Femur (tissue), 1 donor: ENCODE measurements at places on chromosomes 12 and 14.

DNA sequence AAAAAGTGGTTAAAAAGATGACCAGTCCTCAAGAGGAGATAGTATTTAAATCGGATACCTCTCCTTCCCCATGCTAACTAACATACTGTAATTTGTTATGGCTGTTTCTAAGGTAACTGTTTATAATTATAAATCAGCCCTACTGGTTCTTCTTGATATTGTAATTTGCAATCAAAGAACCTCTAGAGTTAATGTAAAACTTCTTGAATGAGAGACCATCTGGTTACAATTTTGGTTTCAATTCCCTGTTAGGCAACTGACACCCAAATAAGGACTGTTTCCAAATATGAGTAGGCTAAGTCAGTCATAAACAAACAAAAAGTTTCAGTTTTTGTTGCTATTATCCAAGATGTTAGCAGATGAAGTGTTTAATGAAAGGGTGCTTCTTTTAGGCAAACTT lies 120.2 kb upstream of the DNM1L start:
- no peak for DNase-seq

DNA sequence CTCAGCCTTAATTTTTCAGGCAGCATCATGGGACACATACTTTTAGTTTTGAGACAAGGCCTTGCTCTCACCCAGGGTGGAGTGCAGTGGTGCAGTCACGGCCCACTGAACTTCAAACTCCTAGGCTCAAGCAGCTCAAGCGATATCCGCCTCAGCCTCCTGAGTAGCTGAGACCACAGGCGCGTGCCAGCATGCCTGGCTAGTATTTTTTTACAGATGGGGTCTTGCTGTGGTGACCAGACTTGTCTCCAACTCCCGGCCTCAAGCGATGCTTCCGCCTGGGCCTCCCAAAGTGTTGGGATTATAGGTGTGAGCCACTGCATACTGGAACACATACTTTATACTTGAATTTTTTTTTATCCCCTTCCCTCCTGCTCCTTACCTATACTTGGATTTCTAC lies 2.8 kb downstream of the RDH5 start:
- no peak for DNase-seq

GRCh38 chr12:70660620-70661219 lies 23.5 kb upstream of the PTPRB start:
- no peak for DNase-seq

DNA sequence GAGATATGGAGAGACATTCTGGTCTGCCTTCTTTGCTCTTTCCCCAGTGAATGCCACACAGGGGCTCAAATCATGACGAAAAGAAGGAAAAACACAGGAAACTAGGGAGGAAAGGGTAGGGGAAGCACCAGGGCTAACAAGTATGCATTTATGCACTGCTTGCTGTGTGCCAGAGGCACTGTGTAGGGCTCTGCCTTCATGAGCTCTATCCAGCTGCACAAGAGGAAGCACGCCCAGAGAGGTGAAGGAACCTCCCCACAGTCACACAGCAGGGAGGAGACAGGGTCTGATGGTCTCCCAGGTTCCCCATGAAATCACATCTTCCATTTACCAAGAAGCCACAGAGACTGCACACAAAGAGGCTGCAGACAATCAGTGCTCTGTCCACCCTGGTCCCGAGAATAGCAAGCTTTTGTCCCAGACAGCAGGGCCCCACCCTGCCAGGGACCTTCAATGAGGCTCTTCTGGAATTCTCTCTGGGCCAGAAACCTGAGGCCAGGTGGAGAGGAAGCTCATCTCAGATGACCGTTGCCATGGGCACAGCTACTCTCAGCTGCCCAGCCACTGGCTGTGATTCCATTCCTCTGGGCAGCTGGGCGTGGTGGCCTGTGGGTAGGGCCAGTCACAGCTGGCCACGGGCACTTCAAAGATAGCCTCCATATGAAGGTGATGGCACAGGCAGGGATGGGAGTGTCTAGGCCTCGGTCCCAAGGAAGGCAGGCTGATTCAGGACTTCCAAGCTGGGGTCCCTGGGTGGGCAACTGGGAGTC lies 7.3 kb upstream of the TRPV4 start:
- no peak for DNase-seq

DNA sequence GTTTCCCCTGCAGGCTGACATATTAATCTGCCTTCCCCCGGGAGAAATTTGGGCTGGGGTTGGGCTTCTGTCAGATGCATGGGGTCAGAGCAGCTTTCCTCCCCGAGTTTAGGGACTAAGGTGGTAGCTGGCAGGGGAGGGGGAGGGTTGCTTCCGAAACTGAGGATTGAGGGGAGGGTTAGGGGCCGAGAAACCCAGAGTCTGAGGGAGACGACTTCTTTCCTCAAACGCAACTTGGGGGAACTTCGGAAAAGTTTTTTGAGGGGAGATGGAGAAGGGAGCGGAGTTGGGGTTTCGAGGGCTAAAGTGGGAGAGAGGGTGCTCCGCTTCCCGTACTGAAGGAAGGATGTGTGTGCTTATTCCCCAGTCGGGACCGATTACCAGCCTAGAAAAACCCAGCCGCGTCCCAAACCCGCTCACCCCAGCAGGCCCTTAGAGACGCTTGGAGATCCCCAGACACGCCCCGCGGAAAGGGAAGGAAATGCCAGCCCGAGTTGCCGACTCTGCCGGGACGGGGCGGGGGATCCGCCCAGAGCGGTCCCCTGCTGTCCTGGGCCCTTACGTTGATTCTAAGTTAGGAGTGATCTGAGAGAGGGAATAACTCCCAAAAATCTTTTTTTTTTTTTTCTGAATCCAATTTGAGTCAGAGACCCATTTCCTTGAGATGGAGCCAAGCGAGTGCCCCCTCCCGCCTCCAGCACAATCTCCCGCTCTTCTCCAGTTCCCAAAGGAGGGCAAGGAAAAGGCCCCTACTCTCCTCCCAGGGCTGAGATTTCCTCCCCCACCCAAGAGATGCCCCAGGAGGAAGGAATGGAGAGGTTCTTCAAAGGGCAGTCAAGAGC lies 61.9 kb downstream of the SMUG1 start:
- peak; percentile 78 for DNase-seq

GRCh38 chr12:121628037-121628436 lies 1.7 kb downstream of the ORAI1 start:
- DNase-seq = no peak

DNA sequence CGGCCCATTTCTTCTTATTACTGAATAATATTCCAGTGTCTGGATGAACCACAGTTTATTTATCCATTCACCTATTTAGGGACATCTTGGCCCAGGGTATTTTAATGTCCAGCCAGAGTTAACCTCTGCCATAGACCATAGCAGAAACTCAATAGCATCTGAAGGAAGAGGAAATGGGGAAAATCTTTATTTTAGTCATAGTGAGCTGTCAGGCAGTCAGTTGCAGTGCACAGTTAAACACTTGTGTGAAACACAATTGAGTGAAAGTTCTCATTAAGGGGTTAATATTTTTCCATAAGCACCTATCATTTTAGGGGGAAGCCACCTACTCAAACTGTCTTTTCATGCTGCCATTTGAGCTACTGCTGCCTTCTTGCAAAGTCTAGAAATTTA lies 197.3 kb upstream of the PPFIA2 start:
- DNase-seq = no peak

- DNase-seq = peak; percentile 61
These were observed 1.5 kb downstream of the ASB2 start for GRCh38 chr14:93974833-93975232.

DNA sequence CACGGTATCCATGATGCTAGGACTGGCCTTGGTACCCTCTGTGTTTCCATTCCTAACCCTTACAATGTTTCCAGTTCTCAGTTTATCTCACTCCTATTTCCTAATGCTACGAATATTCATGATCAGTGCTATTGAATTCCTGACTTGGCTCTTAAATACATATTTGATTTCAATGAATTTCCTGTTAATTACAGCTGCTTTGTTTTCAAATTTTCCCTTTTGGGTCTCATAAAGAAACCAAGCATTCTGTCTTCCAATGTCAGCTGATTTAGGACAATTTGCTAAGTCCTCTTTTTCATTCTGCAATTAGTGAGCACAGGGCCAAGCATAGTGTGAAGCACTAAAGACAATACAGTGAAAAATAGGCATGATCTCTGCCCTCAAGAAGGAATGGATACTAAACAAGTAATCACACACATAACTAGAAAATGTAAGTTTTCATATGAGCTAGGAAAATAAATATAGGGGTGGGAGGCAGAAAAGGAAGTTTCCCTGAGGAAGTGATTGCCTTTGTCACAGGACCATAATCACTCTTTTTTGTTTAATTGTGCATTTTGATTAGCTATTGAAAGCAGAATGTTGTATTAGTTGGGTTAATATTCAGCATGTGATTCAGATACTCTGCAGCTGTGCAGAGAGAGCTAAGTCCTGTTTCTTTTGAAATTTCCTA lies 88.5 kb downstream of the KCNC2 start:
- DNase-seq = no peak

- DNase-seq = peak; percentile 66
These were observed 68.0 kb downstream of the KIF26A start for GRCh38 chr14:104206281-104206904.

GRCh38 chr12:2393996-2394395 lies 341.2 kb downstream of the CACNA1C start:
- no peak for DNase-seq

DNA sequence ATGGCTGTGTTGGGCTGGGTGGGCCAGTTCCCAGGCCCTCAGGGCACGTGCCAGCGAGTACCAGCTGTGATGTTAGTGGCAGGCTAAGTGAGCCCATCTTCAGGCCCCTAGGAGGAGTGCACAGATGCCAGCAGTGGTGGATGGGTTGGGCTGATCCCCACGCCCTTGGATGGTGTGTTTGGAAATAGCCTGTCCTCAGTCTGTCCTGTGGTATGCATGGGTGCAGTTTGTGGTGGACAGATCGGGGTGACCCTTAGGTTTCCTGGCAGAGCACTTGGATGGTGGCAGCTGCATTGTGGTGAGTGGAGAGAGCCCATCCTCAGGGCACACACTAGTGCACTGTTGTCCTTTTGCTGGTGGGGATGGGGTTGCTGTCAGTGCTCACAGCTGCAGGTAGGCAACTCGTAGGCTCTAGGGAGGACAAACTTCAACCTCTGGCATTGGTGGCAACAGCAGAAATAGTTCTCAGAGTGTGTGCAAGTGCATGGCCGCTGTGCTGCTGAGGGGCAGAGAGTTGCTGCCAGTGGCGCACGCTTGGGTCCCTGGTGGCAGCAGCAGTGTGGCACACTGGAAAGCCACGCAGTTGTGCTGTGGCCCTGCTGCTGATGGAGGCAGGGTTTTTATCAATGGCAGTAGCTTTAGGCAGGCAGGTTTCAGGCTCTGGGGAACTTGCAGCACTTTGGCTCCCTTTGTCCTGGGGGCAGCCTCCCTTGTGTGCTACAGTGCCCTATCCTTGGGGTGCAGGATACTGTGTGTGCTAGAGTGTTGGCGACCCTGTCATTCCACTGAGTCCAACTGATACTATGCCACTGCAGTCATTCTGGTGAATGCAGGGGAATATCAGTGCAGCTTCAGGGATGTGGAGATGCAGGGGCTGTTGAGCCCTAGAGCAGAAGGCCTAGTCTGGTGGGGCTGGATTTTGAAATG lies 65.5 kb downstream of the FBXO33 start:
- no peak for DNase-seq

- DNase-seq = no peak
These were observed 82.0 kb downstream of the CATSPERB start for GRCh38 chr14:91649930-91650329.

GRCh38 chr12:123530668-123531067 lies 2.9 kb downstream of the RILPL1 start:
- no peak for DNase-seq

GRCh38 chr14:35506927-35507326 lies 27.0 kb upstream of the INSM2 start:
- no peak for DNase-seq

DNA sequence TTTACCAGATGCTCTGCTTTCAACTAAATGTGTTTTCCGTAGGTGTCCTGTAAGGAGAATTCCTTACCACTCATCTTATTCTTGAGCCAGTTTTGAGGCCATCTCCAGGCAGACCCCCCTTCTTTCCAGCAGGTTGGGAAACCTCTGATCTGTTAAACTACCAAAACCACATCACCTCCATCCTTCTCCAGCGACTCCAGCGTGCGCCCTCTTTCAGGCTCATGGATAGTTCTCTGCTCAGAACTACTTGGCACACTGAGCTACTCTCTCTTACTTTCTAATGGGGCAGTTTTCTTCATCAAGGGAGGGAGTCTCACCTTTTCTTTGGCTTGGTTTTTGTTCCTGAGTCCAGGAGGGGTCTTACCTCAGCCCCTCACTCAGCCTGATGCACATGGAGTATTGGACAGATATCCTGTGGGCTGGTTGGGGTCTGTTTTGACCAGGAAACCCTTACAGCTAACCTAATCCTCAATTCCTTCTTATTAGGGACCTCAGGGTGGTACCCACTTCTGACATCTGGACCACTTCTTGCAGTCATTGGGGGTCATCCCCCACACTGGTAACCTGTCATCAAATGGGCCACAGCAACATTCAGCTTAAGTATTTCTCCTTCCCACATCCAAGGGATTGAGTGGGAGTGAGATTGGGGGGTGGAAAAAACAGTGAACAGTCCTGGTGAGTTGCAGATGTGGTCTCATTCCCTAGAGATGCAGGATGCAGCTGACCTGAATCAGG lies 5.2 kb downstream of the DHRS2 start:
- DNase-seq = no peak

DNA sequence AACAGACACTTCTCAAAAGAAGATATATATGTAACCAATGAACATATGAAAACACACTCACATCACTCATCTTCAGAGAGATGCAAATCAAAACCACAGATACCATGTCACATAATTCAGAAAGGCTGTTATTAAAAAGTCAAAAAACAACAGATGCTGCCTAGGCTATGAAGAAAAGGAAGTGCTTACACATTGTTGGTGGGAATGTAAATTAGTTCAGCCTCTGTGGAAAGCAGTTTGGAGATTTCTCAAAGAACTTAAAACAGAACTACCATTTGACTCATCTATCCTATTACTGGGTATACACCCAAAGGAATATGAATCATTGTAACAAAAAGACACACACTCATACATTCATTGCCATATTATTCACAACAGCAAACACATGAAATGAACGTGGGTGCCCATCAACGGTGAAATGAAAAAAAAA lies 35.1 kb downstream of the EIF2S3B start:
- no peak for DNase-seq

DNA sequence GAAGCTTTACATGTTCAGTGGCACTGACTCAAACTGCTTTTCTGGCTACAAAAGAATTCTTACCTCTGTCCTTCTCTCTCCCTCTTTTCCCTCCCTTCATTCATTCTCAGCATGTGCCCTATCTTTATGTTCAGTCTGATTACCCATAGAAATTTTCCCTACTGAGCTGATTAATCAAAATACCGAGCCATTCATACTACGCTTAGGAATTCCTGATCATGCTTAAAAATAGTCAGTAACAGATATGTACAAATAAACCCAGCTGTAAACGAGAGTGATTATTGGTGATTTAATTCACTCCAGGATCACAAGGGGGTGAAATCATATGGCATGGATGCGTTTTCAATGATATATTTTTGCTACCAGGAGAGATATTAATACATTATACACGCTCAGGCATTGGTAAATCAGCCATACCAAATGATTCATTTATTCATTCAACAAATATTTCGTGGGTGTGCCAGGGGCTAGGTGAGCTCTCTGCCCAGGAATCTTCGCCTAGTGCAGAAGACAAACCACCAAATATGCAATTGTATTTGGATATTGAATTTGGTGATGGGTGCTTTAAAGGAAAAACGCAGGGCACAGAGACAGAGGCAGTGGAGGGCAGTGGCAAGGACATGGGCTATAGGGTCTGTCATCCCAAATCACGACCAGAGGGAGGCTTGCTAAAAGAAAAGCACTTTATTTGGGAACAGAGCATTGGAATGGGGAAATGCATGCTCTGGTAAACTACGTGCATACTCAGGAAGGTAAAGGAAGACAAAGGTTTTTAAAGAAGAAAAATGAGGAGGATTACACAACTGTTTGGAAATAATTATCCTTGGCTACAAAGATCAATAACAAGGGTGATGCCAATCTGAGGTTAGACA lies 13.9 kb upstream of the VRK1 start:
- no peak for DNase-seq
